ENCODE measurements at places on chromosomes 5 and 9. TPM values are rescaled to one million over a fixed set of nuclear protein-coding genes. Genes with fewer than 3 reads are reported as not detected.
A peak's percentile ranks its signal among the peaks of the same experiment; 100 is the strongest.

MTMR12 gene
- 11.5 TPM for total RNA-seq

GPR150 gene
- total RNA-seq, result 0.15 TPM

INSL4 gene
- total RNA-seq, result 0.42 TPM

DDX4 gene
- total RNA-seq, result 0.09 TPM

- no peak for ATAC-seq
Observed at GRCh38 chr9:26054600-26055520, 376.6 kb upstream of the TUSC1 start.

GRCh38 chr9:116460026-116460425, 227.1 kb upstream of the TRIM32 start:
- ATAC-seq, result no peak

DNA sequence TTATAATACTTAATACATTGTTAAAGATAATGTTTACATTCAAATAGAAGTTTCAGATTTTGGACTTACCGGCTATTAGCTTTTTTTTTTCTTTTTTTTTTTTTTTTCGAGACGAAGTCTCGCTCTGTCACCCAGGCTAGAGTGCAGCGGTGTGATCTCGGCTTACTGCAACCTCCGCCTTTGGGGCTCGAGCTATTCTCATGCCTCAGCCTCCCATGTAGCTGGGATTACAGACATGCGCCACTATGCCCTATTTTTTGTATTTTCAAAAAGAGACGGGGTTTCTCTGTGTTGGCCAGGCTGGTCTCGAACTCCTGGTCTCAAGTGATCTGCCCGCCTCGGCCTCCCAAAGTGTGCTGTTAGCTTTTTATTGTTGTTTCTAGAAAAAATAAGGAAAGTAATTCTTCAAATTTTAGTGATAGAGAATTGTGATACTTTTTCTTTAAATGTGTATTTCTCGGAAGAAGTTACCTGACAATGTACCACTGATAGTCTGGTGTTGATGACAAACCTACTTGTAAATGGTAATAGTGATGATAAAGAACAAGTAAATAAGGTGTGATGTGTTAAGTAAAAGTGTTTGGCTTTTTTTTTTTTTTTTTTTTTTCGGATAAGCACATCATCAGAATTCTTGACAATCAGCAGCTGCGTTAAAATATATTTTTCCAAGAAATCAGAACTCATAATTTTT, 2.7 kb downstream of the CDC42SE2 start:
- no peak for ATAC-seq

GRCh38 chr5:168269937-168270330, 21.5 kb upstream of the WWC1 start:
- ATAC-seq, result no peak

DNA sequence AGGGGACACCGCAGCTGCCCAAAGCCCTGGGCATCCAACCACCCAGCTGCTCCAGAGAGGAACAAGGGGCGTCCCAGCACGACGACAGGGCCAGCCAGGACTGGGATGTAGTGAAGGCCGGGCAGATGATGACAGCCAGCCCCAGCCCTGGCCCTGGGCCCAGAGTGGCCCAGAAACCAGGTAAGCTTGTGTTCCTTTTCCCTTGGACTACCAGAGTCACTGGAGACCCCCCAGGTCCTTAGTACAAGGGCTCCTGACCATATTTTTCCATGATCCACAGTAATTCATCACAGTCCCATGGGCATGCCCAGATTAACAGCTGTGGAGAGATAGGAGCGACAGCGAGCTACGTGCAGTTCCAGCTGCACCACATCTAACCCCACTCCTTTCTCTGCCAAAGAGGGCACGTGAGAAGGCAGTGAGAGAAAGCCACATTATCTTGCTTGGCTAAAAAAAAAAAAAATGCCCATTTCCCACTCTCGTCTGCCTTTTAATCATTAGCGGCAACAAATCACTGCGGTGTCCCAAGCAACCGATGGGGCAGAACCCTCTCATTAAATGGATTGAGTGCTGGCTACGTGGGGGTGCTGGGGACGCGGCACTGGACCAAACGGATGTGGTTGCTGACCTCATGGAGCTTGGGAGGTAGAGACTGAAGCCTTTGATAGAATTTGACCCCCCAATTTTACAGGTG, 21.7 kb upstream of the SYNPO start:
- peak; percentile 73 for ATAC-seq

GRCh38 chr9:35845824-35846771, 17.1 kb downstream of the TMEM8B start:
- no peak for ATAC-seq

- no peak for ATAC-seq
Observed at GRCh38 chr5:102875721-102876123, 120.6 kb downstream of the PAM start.

GRCh38 chr5:61991866-61992265, 314.1 kb upstream of the KIF2A start:
- no peak for ATAC-seq

GRCh38 chr9:86481466-86481865, 127.3 kb upstream of the TUT7 start:
- ATAC-seq, result no peak

- ATAC-seq, result no peak
Observed at GRCh38 chr9:93582115-93582514, 5.7 kb downstream of the PHF2 start.

DNA sequence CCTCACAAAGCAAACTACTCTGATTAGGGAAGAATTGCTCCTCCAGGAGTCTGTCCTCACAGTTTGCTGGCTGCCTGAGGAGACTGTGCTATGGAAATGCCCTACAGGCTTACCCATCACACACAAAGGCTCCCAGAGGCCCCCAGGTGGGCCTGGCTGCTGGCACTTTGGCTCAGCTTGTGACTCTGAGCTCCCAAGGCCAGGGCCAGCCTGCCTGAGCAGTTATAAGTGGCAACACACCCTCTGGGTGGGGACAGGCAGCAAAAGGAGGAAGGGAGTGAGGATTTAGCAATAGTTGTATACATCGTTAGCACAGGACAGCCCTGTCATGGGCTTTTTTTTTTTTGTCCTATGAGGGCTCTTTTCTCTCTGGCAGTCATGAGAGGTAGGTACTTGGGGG, 103.5 kb downstream of the DAPK1 start:
- no peak for ATAC-seq

- no peak for ATAC-seq
Observed at GRCh38 chr5:143606043-143606752, 202.7 kb upstream of the NR3C1 start.

DNA sequence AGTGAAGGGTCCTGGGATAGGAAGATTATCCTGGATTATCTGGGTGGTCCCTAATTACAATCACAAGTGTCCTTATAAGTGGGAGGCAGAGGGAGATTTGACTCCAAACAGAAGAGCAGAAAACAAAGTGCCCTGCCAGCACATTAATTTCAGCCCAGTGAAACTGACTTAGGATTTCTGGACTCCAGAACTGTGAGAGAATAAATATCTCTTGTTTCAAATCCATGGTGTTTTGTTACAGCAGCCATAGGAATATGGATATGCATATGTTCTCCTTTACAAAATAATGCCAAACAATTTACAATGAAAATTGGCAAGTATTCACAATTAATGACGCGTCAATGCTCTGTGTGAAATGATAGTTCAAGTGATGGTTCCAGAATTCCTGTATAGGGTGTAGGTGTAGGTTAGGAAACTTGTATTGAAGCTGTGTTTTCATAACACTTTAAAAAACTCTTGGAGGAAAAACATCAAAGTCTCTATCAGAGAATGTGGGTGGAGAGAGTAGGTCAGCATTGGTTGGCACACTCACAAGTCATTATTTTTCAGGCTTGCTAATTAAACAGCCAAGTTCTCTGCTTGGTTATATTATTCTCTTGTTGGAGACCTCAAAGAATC, 19.9 kb upstream of the PLPP1 start:
- ATAC-seq, result peak; percentile 80
